Anterior cingulate cortex (tissue), 58 donors: ENCODE measurements at places on chromosomes 12 and 14.

DNA sequence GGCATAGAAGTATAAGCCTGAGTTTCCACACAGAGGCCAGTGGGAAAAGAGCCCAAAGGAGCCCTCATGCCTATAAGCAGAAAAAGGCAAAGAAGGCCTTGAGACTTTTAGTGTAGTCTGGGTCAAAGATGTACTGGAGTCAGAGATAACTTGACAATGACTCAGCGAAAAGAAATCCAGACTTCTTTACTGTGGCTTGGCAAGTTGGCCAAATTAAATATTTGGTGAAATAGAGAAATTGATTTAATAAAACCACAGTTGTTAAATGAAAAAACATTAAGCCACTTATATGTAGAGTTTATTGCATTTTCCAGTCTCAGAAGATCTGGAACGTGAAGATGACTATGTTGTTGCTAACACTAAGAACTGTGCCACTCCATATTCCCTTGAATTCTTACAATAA is 105.1 kb downstream of the TMTC3 start:
- DNase-seq, result no peak

DNA sequence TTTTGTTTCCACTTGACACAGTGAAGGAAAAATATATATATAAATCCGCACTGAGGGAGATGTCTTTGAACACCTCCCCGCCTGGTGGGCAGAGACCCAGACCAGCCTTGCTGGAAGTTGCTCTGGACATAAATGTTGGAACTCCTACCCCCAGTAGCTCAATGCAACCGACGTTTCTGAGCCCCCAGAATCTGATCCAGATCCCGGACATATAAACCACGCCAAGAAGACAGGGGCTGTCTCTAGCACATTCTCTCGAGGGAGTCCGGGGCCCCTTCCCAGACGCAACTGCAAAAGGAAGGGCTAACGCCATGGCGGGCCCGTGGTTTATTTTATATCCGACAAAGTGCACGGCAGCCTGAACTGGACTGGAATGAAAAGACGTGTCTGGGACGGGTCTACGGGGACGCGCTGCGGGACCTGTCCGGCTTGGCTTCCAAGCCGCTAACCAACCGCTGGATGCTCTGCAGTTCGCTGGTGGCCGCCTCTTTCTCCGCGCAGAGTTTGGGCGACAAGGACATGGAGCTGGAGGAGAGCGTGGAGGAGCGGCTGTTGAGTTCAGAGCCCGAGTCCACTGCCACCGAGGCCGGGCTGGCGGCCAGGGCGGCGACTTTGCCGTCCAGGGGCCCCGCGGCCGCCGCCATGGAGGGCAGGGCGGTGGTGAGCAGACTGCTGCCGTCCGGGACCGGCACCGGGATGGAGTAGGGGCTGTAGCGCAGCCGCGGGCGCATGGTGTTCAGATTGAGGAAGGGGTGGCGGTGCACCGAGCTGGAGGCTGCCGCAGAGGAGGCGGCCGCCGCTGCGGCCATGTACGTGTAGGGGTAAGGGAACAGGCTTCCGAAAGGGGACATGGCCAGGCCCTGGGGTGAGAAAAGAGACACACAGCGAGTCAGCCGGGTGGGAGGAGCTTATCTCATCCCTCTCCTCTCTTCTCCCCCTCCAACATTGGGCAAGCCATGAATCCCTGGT is 12.2 kb downstream of the TBX3 start:
- no peak for DNase-seq

- no peak for DNase-seq
These were observed 373.5 kb downstream of the RPS29 start for GRCh38 chr14:49212721-49213120.

DNA sequence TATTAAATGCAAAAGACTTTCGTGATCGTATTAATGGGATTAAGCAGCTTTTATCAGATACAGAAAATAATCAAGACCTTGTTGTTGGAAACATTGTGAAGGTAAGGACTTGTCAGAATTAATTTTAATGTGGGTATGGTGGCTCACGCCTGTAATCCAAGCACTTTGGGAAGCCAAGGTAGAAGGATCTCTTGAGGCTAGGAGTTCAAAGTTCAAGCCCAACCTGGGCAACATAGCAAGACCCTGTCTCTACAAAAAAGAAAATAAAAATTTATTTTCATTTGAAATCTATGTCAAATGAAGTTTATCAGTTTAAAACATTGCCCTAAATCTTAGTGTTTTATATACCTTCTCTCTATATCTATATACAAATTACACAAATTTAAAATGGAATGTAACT is 17.2 kb upstream of the PRPF39 start:
- no peak for DNase-seq

- DNase-seq, result no peak
These were observed 12.4 kb downstream of the OR6C74 start for GRCh38 chr12:55256831-55257230.

- DNase-seq, result no peak
These were observed 1.9 kb downstream of the SHMT2 start for GRCh38 chr12:57231276-57232021.

DNA sequence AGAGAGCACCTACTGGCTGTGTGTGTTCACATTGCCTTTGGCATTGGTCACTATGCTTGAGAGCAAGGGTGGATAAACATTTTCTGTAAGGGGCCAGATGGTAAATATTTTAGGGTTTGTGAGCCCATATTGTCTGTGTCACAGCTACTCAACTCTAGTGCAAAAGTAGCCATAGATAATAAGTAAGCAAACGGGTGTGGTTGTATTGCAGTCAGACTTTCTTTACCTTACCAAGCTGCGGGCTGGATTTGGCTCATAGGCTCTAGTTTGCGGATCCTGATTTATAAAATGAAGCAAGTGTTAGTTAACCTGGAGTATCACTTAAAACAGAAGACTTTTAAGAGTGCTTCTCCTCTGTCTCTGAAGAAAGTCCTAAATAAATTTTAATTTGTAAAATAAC is 169.0 kb downstream of the KICS2 start:
- DNase-seq, result no peak

DNA sequence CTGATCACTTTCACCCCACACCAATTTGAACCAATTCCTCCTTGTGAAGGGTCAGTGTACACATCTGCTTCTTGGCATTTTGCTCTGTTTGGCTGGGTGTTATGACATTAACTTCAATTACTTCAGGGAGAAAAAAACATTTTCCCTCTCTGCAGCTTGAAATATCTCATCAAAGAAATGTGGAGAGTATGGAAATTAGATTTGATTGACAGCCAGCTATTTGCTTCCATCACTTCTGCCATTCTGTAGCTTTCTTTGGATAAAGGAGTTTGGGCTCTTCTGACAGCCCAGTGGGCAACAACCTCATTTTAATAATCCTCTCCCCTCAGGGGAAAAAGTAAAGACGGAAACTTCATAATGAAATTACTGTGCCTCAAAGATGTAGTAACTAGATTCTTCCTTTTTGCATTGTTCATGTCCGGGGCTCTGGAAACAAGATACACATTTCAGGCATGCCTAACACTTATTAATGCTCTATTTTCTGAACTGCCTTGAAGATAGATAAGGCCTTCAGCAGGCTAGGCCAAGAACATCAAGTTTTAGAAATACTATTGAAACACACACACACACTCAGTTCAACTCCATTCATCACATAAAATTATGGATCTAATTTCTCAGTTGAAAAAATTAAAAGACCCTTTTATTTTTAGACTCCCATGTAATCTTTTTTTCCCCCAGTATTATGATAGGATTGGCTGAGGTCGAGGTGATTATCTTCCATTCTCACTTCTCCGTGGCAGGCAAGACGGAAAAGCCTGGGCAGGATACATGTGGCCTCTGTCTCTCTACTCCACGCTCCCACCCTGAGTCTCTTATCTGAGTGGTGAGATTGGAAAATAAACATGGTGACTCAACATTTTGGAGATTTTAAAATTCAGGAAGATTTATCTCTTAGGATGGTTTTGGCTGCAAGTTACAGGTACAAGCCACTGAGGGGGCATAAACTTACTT is 10.3 kb upstream of the GPHB5 start:
- DNase-seq, result no peak

DNA sequence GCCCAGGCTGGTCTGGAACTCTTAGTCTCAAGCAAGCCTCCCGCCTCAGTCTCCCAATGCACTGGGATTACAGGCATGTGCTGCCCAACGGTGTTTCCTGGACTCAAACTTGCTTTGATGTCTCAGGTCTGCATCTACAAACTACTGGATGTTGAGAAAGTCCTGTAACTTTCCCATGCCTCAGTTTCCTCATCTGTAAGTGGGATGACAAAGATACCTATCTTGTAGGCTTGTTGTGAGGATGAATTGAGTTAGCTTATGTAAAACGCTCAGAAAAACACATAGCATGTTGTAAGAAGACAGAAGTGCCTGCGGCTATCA is 63.6 kb upstream of the NUDT4 start:
- DNase-seq, result no peak

- DNase-seq, result peak; percentile 41
These were observed 6.5 kb downstream of the C12orf43 start for GRCh38 chr12:121009741-121010140.

GRCh38 chr12:27971121-27971489 is 1.4 kb downstream of the PTHLH start:
- no peak for DNase-seq
